Central memory CD8-positive, alpha-beta T cell (primary cell): ENCODE measurements at places on chromosomes 5 and 9.

DNA sequence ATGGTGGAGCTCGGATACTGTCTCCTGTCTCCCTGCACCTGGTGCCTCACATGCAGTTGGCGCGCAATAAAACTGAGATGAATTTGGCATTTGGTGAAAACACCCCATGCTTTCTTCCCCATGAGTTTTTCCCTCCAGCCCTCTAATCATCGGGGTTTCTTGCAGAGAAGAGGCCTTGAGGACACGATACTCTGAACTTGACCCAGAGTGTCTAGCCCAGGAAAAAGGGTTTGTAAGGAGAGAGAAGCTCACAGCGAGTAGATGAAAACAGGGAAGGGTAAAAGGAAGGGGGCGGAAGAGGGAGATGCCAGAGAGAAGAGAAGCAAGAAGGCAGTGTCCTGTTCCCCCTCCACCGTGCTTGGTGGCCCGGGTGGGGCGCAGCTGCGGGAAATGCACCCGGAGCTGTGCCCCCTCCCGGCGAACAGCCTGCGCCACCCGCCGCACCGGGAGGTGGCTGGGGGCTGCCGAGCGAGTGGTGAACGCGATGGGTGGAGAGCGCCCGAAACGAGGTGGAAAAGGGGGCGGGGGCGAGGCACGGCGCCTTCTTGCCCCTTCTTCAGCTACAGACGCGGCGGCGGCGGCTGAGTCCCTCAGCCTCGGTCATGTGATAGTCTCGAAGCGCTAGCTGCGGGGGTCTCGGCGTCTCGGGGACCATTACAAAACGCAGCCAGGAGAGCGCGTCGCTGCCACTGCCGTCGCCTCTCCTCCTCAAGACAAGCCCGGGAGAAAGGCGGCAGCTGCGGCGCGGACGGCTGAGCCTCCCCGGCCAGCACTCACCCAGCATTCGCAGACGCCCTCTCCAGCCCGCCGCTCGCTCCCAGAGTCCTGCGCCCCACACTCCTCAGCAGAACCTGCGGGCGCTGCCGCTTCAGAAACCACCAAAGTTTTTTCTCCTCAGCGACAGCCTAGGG is 1.1 kb upstream of the FOXB2 start:
- DNase-seq: no peak

DNA sequence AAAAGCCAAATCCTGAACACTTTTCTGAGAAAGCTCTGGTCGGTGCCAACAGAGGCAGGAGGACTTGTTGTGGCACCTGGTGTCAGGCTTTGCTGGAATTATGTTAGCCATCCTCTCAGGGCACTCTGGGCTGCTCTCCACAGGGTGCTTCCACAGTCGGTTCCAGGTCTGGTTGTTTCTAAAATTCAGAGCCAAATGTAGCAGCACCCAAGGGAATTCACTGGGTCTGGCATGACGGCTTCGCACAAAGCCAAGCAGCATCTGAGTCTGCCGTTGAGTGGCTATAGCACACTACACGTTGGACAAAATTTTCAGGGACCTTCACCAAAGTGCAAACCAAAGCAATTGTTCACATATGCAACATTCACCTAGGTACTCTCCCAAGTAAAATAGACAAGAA is 110.2 kb downstream of the PJA2 start:
- no peak for DNase-seq

DNA sequence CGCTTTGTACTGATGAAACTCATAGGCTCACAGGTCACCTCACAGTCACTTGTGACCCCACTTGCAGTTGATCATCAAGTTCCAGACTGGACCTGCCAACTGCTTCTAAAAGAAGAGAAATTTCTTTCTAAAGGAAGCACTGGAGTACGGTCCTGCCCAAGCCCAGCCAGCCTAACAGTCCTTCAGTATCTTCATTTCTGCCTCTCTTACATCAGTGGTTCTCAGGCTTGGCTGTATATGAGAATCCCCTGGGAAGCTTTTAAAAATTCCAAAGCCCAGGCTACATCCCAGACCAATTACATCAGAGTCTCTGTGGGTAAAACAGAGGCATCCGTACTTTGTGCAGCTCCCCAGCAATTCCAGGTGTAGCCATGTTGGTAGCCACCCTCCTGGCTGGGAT is 282.1 kb downstream of the NFIB start:
- DNase-seq: no peak

DNA sequence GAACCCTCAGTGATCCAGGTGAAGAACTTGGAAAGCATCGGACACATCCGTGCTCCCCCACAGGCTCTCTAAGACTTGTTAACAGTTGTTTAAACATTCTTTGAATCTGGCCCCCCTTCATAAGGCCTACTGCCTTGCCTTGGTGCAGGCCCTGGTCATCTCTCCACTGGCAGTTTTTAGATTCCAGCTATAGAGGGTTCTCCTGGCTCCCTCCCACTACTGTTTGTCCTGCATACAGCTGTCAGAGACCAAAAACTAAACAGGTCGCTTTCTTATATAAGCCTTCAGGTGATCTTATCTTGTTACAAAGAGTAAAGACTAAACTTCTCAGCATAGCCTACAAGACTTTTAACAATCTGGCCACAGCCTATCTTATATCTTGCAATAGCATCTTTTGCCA is 32.3 kb downstream of the NRG2 start:
- no peak for DNase-seq

- no peak for DNase-seq
Measured at GRCh38 chr5:133977858-133978257, 9.4 kb upstream of the C5orf15 start.

GRCh38 chr5:172789687-172790495 is 18.9 kb upstream of the DUSP1 start:
- DNase-seq: no peak

GRCh38 chr5:160097991-160098390 is 21.3 kb downstream of the PWWP2A start:
- no peak for DNase-seq

- no peak for DNase-seq
Measured at GRCh38 chr5:143263272-143263810, 140.1 kb downstream of the NR3C1 start.

DNA sequence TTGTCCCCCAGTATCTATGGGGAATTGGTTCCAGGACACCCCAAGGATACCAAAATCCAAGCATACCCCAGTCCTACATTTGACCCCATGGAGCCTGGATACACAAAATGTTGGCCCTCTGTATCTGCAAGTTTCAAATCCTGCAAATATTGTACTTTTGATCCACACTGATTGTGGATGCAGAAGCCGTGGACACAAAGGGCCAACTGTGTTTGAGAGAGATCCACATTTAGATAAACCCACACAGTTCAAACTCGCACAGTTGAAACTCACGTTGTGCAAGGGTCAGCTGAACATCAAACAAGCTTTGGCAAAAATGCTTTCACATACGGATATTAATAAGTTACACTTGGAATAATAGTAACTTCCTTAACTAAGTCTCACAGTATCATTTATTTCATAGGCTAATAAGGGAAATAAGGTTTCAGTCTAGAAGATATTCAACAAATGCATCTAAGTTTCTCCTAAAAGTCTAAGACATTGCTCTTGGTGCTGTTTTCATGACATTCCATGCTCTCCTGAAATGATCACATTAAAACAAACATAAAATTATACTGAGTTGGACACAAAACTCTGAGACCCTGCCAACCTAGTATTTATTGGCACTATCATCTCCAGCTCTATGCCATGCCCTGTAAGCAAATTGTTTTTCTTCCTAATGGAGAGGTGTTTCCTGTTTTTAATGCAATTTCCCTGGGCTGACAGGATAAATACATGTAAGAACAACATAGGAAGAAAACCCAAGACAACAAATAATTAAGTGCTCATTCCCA is 32.3 kb downstream of the ACTL7A start:
- DNase-seq: no peak

DNA sequence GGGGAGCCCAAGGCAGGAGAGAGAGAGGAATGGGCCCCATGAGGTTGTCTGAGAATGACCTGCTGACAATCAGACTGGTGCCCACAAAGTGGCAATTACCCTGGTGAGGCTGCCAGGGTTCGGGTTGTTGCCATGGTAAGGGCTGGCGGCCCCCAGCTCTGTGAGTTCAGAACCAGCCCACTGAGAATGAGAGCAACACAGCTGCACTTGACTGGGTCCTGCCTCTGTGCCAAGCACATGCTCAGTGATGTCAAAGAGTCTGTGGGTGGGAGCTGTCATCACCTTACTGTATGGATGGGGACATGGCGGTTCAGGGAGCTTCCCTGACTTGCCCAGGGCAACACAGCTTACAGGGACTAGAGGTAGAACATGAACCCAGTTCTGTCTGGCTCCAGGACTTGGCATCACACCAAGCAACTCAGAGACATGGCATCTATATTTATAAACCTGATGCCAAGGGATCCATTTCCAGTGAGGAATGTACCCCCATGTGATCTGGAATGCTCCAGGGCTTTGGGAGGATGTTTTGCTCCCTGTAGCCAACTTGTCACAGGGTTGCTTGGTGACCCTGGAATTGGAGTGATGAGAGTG is 38.2 kb upstream of the TEX48 start:
- no peak for DNase-seq

DNA sequence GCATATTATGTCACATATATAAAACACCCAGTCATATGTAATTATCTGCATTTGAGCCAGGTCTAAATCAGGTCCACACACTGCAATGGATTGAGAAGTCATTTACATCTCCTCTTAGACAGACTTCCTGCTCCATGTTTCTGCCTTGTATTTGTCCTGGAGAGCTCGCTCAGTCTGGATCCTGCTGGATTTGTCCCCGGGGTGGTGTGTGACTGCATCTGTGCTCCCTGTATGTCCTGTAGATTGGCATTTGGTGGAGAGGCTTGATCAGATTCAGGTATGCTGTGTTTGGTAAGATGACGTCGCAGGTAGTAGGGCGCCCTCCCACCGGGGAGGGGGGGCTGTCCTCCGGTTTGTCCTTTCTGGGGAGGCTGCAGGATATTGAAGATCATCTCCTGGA is 33.6 kb upstream of the IER5L start:
- no peak for DNase-seq

DNA sequence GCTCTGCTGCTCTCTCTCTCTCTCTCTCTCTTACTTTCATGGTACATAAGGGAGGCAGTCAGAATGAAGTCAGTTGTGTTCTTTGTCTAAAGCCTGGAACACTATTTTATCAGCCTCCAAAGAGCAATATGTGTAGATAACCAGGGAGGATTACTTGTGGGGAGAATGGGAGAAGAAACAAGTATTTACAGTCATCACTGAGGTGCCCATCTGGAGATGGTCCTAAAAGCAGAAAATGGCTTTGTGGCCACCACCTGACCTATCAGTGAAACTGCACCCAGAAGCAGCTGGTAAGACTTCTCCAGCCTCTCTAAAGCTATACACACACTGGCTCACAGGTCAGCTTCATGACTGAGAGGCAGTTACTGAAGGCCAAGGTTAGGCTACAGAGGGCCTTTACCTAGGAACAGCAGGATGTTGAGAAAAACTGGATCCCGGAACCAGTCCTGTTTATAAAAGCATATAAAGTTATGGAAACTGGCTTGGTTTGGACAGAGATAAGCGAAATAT is 75.1 kb downstream of the MRPS27 start:
- no peak for DNase-seq

DNA sequence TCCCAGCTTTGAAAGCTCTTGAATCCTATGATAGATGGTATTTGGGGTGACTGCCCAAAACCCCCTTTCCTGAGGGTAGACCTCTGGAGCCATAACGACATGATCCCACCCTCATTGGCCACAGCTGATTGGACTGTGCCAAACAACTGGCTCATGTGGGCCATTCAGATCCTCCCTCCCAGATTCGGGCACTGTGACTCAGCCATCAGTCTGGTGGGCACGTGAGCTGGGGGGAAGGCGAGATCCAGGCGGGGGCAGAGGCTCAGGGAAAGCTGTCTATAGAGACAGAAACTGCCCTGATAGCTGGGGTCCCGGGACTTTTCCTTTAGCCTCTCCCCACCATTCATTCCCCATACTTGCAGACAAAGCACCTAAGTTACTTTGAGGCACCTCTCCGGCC is 15.1 kb upstream of the NCS1 start:
- no peak for DNase-seq

DNA sequence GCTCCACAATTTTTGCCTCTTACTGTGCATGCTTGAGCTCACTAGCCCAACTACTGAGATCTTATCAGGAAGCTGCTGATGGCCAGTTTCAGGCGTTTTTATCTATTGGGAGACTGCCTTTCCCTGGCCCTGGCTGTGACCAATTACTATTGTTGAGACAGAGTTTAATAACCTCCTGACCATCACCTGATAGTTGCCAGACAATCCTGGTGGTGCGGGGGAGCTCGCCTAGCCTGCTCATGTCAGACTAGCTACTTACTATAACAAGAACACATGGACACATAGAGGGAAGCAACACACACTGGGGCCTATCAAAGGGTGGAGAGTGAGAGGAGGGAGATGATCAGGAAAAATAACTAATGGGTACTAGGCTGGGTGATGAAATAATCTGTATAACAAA is 13.0 kb upstream of the OXCT1 start:
- no peak for DNase-seq

DNA sequence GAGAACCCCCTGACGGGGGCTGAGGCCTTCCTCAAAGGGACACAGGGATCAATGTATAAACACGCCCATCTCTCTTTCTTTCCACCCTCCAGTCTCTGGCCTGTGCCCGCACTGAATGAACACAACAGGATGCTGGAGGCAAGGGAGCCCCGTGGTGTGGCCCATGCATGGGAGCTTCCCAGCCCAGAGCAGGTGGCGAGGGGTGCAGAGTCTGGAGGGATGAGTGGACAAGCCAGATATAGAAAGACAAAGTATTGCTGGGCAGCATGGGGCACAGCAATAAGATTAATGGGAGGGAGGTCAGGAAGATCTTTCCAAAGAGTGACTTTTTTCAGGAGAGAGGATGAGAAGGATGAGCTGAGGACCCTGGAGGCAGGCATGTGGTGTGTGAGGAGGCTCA is 103.7 kb downstream of the C5orf15 start:
- no peak for DNase-seq

GRCh38 chr9:76512826-76513225 is 53.8 kb downstream of the GCNT1 start:
- DNase-seq: no peak

DNA sequence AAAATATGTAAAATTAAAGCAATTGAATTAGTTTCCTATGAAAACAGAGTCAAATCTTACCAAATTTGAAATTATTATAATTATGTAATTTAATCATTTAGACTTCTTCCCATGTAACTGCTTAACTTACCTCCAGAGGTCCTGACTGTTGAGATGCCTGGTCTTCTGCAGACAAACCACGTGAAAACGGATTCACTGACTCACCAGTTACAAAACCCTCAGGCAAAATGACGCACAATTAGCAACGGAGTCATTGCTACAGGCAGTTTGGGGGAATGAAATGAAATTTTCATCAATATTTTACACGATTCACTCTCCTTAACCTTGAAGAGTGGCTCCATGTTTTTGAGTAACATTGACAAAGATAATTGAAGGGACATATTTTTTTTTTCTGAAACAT is 460.8 kb downstream of the MTRR start:
- DNase-seq: no peak
